HT1080 (cell line): ENCODE measurements at places on chromosomes 13 and 19.
A peak's percentile ranks its signal among the peaks of the same experiment; 100 is the strongest.

DNA sequence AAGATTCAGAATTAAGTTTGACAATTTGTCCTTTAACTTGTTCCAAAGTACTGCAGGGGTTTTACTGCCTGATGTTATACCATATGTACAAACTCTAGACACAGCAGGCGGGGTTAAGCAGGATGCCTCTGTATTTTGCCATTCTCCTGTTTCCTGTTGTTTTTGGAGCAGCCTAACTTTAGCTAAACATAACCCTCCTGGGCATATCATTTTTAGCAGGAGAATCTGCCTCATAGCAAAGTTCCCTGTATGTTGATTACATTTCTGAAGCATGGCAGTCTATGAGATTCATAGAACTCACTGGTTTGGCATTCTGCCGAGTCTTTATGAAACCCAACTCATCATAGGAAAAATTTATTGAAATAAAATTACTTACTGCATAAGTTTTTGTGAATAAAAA, 5.2 kb downstream of the LHFPL6 start:
- no peak for DNase-seq

DNA sequence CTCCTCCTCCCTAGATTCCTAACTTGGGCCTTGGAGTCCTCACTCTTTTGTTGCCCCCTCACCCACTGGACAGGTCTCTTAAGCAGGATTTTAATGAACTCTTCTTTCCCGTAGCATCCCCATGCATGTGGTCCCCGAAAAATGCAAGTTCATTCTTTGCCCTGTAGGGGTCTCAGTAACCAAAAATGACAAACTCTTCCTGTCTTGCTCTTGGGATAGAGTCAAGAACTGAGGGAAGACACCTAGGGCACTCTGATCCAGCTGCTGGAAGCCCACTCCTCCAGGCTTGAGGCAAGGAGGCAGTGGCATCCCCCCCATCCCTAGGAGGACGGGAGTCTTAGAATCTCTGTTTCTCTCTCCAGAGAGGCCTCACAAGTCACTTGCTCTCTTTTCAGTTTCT, 987.0 kb downstream of the DIAPH3 start:
- peak; percentile 20 for DNase-seq

DNA sequence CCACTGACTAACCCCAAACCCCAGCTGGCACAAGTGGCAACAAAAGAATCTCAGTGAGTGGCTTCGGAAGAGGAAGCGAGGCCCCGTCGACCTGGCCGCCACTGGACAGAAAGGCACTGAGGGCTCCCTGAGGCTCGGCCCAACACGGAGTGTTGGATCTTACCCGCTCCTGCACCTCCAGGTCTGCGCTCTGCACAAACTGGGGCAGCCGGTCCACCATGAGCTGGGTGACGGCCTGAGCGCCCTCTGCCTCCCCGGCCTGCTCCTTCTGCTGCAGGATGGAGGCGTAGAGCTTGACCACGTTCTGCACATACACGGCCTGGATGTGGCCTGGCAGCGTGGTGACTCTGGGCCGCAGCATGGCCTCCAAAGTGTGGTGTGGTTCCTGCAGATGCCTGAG, 21.7 kb downstream of the IZUMO4 start:
- DNase-seq: no peak

DNA sequence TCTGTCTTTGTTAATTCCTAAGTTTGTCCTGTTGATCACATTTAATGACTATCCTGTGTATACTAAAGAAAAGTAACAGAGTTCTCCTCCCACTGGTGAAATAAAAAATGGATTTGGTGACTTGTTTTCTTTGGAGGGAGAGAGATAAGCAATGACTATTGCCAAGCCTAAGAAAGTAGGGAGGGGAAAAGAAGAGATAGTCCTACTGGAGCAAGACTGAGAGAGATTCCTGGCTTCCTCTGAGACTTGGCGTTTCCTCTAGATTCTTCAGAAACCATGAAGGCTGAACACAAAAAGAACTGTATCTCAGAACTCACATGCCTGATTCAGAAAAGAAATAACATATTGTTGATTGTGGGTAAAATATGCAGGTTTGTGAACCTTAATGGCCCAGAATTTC, 406.5 kb downstream of the FOXO1 start:
- DNase-seq: no peak
